ENCODE measurements at places on chromosomes 4 and X.

DNA sequence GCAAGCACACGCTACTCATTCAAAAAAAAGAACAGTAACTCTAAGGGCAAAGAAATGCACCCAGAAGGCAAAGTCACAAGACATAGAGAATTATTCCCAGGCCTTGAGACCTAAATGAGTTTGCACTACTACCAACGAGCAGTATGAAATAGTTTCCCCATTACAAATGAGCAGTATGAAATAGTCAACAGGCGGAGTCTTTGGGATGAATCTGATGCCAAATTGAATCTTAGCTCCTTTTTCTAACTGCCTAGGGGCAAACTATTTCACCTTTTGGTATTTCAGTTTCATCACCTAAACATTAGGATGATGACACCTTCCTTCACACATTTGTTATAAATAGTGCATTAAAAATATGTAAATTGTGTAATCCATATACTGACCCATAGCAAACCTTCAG is 213.0 kb upstream of the FAT4 start:
- no peak for DNase-seq

DNA sequence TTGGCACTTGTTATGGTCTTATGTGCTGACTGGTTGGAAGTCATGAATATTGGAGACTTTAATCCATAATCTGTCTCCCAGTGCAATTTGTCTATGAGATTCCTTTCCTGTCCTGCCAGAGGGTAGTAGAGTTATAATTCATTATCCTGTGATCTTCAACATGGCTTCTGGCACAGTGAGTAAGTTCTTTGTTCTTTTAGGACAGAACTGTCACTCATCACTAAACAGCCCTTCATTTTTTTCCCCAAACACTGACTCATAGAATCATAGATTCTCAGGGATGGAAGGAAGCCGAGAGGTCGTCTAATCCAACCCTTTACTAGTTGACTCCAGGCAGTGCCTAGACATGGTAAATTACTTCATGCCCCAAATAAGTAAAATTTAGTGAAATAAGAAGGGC is 78.4 kb downstream of the LUZP4 start:
- DNase-seq, result no peak

DNA sequence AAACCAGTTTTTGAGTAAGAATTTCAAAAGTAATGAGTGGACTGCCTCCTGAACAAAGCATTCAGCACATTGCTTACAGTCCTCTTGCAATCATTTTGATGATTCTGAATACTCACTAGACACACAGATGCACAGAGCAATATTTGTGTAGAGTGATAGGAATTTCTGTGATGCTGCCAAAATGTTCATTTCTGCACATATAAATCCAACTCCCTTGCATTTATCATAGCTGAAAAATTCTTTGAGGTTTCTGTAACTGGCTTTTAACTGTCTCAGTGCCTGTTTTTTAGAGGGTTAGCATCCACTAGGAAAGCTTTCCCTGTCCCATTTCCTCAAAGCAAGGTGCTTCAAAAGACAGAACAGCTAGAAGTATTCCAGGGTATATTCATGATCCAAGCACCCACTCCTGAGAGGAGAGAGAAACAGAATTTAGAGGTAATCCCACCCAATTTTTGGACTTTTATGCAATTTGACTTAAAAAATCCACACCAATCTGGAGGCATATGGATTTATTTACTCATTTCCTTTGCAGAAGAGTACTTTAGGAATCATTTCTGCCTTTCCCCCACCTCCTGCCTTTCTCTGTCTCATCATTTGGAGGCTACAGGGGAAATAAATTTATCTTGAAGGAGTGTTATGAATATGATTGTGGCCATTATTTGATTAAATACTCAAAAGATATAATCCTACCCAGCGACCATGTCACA is 234.5 kb upstream of the SLIT2 start:
- DNase-seq, result no peak

DNA sequence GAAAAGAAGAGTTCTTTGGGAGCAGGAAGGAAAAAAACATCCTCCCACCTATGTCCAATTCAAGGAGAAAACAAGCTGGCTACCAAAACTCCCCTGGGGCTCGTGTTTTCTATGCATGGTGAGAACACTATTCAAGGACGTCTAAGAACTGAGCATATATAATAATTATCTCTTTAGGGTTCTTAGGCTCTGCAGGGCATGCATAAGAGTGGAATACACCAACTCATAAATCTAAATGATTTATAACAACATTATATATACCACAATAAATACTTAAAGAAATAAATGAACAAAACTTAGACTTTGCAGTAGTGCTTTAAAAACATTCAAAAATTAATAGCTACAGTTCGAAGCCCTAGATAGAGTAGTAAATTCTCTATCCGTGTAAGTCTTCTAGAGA is 19.5 kb upstream of the TMEM154 start:
- no peak for DNase-seq

DNA sequence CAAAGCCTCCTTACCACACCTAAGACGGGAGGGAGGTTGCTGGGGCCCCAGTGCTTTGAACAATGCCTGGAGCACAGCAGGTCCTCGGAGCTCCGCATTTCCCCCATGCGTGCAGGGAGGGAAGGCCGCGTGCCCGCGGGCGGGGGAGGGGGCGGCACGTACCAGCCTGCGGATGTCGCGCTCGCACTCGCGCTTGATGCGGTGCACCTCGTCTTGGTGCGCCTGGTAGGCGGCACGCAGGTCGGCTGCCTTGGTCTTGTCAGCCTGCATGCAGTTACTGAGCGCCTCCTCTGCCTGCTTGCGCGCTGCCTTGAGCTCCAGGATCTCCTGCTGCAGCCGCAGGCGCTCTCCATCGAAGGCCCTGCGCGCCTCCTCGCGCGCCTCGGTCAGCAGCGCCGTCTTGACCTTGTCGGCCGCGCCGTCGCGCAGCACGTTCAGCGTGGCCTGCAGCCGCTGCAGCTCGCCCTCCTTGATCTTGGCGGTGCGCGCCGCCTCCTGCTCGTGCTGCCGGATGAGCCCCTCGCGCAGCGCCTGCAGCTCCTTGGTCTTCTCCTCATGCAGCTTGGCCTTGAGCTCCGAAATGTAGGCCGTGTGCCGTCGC is 87.2 kb upstream of the C4orf50 start:
- no peak for DNase-seq

DNA sequence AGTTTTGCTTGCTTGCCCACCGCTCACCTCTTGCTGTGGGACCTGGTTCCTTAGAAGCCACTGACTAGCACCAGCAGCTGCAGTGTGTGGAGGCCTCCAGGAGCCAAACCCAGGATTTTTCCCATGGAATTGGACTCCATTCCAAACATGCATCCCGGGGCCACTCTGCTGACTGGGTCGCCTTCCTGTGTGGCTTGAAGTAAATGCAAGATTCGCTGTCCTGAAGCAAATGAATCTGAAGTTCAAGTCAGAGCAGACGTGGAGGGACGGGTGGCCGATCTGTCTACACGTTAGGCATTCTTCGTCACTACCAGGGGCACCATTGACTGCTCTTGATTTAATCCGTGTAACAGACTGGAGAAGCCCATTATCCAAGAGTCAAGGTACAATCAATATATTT is 109.0 kb downstream of the SHOX start:
- no peak for DNase-seq
